GM04503 (cell line): ENCODE measurements at places on chromosomes 5 and 9.

DNA sequence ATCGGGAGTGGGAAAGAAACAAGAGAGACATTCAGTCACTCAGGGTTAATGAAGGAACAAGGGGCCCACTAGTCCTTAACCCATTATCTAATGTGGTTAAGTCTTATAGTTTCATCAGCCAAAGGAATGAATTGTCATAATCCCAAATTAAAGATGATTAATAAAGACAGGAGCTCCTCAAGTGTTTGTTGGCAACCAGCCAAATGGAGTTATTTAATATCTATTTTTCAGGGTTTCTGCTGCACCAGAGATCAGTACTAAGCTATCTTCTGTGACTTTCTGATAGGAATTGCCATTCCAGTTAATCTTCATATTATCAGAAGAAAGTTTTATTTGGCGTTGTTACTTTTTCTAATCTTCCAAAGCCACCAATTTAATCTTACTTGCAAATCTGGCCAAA, 34.0 kb upstream of the FCHO2 start:
- no peak for DNase-seq

DNA sequence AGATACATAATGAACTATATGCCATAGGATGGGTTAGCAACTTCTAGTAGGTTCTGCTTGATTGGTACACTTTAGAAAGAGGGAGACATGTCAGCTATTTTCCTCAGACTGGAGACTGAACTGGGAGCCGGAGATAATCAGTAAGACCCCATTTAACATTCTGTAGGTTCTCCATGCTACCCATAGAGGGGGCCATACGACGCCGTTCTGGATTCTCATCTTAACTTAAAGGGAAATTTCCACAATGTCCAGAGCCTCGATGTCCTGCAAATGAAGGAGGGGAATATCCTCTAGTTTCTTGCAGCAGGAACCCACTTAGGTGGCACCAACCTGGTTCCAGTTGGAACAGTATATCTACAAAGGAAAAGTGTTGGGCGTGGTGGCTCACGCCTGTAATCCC, 22.3 kb upstream of the NPM1 start:
- no peak for DNase-seq

- no peak for DNase-seq
Measured at GRCh38 chr5:116861666-116862065, 287.0 kb upstream of the SEMA6A start.

DNA sequence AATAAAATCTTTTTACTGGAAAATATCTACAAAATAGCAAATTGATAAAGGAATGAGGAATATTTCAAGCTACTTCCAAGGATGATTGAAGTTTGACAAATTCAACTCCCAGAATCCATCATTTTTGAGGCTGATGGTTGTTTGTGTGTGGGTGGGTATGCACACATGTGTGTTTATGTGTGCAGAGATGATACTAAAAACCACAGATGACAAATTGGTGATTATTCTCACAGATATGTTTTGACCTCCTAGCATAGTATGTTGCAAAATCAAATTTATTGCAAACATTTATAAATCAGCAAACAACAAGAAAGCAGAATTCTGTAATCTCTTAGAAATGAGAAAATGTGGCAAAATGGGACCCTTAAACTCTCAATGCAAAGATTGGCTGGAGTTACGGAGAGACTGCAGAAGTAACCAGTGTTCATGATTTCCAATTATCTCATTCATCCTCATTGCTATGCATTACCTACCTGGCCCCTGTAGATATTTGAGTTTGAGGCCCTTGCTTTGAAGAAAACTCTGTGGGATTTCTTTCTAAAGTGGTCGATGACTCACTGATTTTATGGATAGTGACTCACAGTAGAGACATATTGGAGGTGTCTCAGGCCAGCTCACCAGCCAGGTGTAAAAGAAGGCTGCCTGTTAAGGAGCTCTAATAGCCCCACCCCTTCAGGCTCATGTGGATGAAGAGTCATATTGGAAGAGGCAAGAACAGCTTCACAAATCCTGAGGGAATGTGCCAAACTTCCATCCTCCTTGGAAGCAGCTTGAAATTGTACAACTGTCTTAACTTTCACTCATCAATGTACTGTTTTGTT, 44.6 kb upstream of the TMC1 start:
- no peak for DNase-seq

DNA sequence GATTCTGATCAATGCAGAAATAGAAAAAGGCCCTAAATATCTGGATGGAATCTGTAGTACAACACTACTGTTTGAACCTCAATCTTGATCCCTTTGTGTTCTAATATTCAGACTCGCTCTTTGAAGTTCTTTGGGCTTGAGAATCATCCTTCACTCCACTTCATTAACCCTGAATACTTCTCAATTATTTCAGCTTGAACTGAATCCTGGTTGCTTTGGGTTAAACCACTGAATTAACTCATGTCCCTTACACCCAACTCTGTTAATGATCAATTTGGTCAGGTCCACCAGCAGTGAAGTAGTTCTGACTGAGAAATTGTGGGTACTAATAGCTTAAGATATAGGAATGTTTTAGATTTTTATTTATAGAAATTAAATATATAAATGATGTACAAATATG, 1707.2 kb upstream of the ACO1 start:
- DNase-seq: no peak

- DNase-seq: peak; percentile 90
Measured at GRCh38 chr5:109105631-109106267, 304.0 kb downstream of the PJA2 start.

GRCh38 chr5:33800241-33800950, 91.4 kb downstream of the ADAMTS12 start:
- no peak for DNase-seq

GRCh38 chr5:72077390-72077789, 29.9 kb upstream of the MAP1B start:
- no peak for DNase-seq

- no peak for DNase-seq
Measured at GRCh38 chr9:137613738-137614523, 4.9 kb upstream of the EHMT1 start.

DNA sequence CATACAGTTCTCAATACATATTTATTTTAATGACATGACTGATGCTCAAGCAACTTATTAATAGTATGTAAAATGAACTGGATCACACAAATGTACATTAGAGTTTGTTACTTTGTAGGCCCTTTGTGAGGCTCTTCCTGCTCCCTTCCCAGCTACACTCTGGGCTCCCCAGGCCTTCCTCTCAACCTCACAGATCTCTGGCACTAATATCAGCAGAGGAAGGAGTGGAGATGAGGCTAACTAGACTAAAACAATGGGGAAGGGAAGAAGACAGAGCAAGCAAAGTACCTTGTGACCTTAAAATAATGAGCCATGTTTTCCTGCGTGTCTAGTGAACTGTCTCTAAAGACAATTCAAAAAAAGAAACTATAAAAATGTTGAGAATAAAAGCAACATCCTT, 30.3 kb upstream of the TEK start:
- DNase-seq: no peak

DNA sequence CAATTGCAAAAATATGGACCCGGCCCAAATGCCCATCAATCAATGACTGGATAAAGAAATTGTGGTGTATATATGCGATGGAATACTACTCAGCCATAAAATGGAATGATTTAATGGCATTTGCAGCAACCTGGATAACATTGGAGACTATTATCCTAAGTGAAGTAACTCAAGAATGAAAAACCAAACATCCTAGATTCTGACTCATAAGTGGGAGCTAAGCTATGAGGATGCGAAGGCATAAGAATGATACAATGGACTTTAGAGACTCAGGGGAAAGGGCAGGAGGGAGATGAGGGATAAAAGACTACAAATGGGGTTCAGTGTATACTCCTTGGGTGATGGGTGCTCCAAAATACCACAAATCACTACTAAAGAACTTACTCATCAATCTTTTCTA, 247.6 kb upstream of the FBXL7 start:
- no peak for DNase-seq

GRCh38 chr5:173832386-173832785, 55.8 kb upstream of the CPEB4 start:
- no peak for DNase-seq

DNA sequence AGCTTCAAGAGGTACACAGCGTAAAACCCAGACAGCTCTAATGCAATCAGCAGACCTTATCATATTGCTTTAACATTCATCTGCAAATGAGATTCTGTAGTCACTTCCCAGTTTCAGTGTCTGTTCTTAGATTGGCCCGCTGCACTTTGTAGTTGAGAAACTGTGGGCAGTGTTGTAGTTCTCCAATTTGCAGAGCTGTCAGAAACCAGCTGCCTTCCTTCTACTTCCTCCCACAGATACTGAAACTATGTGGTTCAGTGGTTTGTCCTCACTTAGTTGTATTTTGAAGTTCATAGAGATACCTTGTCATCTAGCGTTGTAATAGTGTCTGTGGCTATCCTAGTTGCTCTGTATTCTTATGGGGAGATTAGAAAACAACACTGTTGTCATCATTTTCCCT, 39.6 kb upstream of the TRIM36 start:
- no peak for DNase-seq

DNA sequence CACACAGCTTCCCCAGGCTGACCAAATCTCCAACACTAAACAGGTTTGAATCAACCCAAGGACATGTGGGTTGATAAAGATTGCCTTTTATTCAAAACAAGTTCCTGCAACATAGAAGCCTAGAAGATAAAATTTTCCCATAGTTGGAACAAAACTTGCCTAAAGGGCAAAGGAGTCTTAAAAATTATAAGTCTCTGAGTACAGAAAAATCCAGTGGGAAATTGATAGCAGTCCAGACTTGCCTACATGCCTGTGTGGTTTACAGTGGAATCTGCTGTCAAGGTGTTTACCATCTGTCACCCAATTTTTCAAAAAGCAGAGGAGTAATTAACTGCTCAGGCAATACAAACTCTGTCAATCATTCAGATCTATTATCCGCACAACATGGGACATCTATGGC, 168.2 kb downstream of the PPP2R2B start:
- DNase-seq: no peak

- DNase-seq: peak; percentile 90
Measured at GRCh38 chr9:124309667-124310084, 51.9 kb downstream of the NEK6 start.

DNA sequence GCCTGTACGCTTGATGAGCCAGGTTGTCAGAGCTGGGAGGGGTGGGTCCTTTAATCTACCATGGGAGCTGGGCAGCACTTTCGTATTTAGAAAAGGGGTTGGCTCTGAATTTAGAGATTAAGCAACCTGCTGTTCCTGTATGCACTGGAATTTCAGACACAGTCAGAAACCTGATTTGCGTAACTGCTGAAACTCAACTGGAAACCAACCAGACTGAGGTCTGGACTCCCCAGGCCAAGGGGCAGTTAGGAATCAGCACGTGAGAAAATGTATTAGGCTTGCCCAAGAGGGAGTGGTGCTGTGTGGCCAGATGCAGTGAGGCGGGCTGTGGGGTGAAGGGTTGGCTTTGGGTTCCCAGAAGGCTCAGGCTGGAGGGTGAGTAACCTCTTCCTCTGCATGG, 235.0 kb downstream of the GOLPH3 start:
- no peak for DNase-seq

- DNase-seq: no peak
Measured at GRCh38 chr9:137680444-137681358, 61.9 kb downstream of the EHMT1 start.

DNA sequence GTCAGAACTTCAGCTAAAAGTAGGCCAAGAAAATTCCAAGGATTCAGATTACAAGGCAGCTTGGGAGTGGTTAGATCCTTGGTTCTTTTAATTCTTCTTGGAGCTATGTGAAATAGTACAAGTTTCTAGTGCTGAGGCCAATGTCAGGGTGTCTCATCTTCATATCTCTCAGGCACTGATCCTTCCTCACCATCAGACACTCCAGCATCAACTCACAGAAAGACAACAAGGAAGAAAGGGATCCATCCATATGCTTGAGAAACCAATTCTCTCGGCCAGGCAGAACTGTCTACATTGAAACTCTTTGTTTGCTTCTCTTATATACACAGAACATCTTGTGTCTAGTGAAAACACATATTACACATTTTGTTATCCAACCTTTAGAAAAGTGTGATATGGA, 362.1 kb upstream of the CCNH start:
- no peak for DNase-seq

DNA sequence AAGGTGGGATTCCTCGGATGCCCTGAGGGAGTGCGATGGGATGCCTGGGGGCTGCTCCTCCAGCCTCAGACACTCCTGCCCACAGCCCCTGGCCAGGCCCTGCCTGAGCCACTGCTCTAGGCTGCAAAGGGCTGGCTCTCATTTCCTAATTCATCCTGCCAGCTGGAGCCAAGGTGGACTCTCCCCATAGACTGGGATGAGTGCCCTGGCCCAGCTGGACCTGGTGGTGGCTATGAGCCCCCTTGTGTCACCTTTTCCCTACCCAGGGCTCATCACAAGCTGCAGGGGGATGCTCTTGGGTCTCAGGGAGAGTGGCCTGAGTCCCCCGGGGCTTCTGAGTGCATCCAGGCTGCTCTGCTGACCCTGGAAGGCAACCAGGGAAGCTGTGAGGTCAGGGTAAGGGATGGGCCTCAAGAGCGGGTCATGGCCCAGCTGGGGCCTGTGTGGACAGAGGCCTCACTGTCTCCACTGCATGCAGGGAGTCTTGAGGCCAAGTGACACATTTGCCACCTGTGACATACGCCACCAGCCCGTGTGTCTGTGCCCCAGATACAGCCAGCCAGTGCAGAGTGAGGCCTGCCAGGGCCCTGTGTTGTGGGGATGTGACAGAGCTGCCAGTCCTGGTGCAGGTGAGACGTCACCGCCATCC, 102.7 kb upstream of the IER5L start:
- DNase-seq: no peak
